ENCODE measurements at places on chromosomes 6 and 20. TPM values are rescaled to one million over a fixed set of nuclear protein-coding genes. Genes with fewer than 3 reads are reported as not detected.

- peaks cover 9% of the 10 kb centered on the region for H3K27me3 ChIP-seq
- peak overlapping the region; percentile 81 for H3K27ac ChIP-seq
- H3K36me3 ChIP-seq = peaks cover 3% of the 10 kb centered on the region
- DNase-seq = peak; percentile 65
Measured at GRCh38 chr6:26571592-26572296, 25.0 kb upstream of the ABT1 start.

GRCh38 chr20:32970115-32970972 is 33.9 kb downstream of the SUN5 start:
- no peaks in the 10 kb centered on the region for H3K27me3 ChIP-seq
- H3K36me3 ChIP-seq = no peaks in the 10 kb centered on the region
- no peak overlapping the region for H3K4me3 ChIP-seq
- no peak for DNase-seq
- H3K4me1 ChIP-seq = peaks cover 60% of the 10 kb centered on the region
- no peak overlapping the region for H3K27ac ChIP-seq

- no peaks in the 10 kb centered on the region for H3K36me3 ChIP-seq
- H3K4me1 ChIP-seq = peaks cover 2% of the 10 kb centered on the region
- H3K27ac ChIP-seq = no peak overlapping the region
- no peak for DNase-seq
Measured at GRCh38 chr20:53223626-53224172, 251.5 kb downstream of the TSHZ2 start.

DNA sequence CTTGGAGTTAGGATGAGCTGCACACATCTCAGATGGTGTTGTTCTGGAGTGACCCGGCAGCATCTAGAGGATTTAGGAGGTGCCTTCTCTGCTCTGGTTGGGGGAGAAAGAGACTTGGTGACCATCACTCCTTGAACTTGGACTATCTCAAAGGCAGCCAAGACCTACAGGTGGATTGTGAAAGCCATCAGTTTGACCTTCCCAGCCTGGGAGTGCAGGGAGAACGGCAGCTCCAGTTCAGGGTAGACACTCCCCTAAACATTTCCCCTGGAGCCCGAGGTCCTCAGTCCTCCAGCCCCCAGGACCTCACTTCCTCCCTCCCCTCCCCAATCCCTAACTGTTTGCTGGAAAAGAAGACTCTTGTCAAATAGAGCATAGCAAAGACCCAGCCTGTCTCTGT is 128.7 kb upstream of the ARMC2 start:
- no peak for DNase-seq
- no peak overlapping the region for H3K4me3 ChIP-seq
- peaks cover 5% of the 10 kb centered on the region for H3K36me3 ChIP-seq
- H3K27ac ChIP-seq = no peak overlapping the region
- peaks cover 12% of the 10 kb centered on the region for H3K27me3 ChIP-seq
- H3K4me1 ChIP-seq = peaks cover 15% of the 10 kb centered on the region

Gene PI16
- total RNA-seq = 2.0 TPM

DNA sequence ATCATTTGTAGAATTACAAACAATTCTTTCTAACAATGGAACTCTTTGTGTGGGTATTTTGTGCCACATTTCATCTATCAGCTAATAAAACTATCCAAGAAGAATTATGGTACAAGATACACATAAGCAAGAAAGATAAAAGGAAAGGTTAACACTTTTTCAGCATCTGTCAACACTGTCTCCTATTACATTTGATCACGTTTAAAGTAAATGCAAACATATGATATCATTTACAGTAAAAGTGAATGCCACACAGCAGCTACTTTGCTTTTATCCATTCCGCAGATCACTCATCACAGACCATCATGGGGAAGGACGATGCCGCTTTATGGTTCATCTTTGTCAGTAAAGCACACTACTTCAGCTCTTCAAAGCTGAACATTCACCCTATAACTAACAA is 456.4 kb upstream of the MANEA start:
- no peak overlapping the region for H3K27ac ChIP-seq
- no peaks in the 10 kb centered on the region for H3K36me3 ChIP-seq
- DNase-seq = no peak
- H3K4me1 ChIP-seq = no peaks in the 10 kb centered on the region
- no peak overlapping the region for H3K4me3 ChIP-seq

DNA sequence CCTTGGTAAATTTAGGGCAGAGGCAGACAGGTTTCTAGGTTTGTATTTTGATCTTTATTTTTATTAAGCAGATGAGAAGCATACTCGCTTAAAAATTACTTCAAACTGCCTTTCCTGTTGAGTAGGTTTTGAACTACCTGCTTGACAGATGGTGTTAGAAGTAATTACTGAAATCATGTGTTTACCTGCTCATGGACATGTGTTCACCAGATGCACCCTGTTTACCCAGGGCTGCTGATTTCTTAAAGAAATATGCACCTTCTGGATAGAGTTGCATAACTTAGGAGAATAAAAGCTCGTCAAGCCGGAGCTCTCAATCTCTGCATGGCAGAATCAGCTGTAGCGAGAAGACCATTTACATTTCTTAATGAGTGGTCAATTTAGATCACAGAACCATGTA is 165.1 kb downstream of the CDKAL1 start:
- no peak overlapping the region for H3K27ac ChIP-seq
- no peaks in the 10 kb centered on the region for H3K27me3 ChIP-seq
- H3K36me3 ChIP-seq = peaks cover under 1% of the 10 kb centered on the region
- DNase-seq = no peak
- H3K4me3 ChIP-seq = no peak overlapping the region

GRCh38 chr20:16864963-16865362 is 116.8 kb downstream of the OTOR start:
- no peaks in the 10 kb centered on the region for H3K4me1 ChIP-seq
- DNase-seq = no peak
- H3K27me3 ChIP-seq = no peaks in the 10 kb centered on the region
- no peaks in the 10 kb centered on the region for H3K36me3 ChIP-seq
- no peak overlapping the region for H3K27ac ChIP-seq
- no peak overlapping the region for H3K4me3 ChIP-seq

Gene FOXP4
- total RNA-seq = 7.7 TPM

DNA sequence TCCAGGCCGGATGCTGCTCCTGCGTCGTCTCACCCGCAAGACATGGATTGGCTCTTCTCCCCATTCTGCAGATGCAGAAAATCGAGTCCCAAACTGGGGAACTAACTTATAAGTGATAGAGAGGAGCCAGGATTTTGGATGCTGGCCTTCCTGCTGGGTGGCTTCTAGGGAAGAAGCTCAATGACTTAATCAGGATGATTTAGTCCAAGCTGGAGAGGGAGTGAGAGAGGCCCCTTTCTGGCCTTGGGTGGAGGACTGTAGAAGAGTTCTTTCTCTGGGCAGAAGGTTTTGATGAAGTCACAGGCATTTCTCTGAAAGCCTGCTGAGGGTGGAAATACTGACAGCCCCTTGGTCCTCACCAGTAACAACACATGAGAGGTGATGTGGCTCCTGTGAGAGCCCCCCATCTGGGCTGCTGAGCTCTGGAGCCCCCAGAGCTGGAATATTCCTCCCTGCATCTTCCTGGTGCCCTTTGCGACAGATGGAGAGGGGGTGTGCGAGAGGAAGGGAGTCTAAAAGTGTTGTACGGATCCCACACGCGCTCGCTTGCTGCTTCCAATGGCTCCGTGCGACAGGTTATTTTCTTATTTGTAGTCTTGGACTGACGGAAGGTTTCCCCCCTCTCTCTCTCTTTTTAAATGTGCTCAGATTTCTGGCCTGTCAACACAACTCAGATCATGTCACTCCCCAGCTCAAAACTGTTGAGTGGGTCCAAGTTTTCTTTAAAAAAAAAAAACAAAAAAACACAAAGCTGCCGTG is 3.5 kb downstream of the SIRPA start:
- no peak for DNase-seq
- H3K4me3 ChIP-seq = no peak overlapping the region
- no peaks in the 10 kb centered on the region for H3K4me1 ChIP-seq
- no peaks in the 10 kb centered on the region for H3K36me3 ChIP-seq
- peaks cover 59% of the 10 kb centered on the region for H3K27me3 ChIP-seq

- DNase-seq = no peak
- H3K27ac ChIP-seq = peak overlapping the region; percentile 69
- peak overlapping the region; percentile 3 for H3K4me3 ChIP-seq
- no peaks in the 10 kb centered on the region for H3K27me3 ChIP-seq
Measured at GRCh38 chr6:16676978-16677377, 84.3 kb downstream of the ATXN1 start.

DNA sequence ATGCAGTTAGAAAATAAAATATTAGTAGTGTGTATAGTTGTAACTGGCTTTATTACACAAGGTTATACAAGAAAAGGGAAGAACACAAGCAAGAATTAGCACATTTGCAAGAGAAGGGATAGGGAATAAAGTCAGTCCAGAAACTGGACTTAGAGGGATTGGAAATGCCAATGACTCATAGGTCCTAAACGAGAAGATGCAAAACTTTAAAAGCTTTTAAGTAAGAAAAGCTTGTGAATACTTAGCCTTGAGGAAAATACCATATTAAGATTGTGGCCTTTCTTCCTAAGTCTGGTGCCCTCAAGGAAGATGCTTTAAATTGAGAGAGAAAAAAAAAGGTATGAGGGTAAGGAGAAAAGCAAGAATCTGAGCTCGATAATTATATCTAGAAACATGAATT is 102.3 kb upstream of the MCHR2 start:
- no peaks in the 10 kb centered on the region for H3K4me1 ChIP-seq
- no peak overlapping the region for H3K27ac ChIP-seq
- H3K27me3 ChIP-seq = peaks cover 24% of the 10 kb centered on the region
- H3K4me3 ChIP-seq = no peak overlapping the region

Gene KIAA1755
- total RNA-seq = not detected
